Stimulated activated CD4-positive, alpha-beta T cell treated with anti-CD3 and anti-CD28 coated beads, Interleukin-1b, Interleukin-23, amount 100 ng/mL, for 1 hour (primary cell): ENCODE measurements at places on chromosomes 13 and 19.
A peak's percentile ranks its signal among the peaks of the same experiment; 100 is the strongest.

DNA sequence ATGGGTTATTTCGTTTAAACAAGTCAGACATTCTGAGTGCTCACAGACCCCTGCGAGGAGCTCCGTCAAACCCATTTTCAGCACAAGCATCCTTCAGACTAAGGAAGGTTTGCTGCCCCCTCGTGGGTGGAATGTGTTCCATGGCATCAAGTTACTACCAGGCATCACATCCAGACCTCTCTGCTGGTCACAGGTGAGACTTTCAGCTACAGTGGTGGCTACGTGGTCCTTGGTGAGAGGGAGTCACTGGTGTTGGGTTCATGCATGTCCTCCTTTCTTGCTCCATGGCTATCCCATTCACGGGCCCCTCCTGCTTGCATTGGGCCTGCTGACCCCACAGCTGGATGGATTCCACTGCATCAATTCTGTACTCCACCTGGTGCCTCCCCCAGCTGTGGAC is 9.1 kb upstream of the LILRB5 start:
- DNase-seq, result peak; percentile 54

DNA sequence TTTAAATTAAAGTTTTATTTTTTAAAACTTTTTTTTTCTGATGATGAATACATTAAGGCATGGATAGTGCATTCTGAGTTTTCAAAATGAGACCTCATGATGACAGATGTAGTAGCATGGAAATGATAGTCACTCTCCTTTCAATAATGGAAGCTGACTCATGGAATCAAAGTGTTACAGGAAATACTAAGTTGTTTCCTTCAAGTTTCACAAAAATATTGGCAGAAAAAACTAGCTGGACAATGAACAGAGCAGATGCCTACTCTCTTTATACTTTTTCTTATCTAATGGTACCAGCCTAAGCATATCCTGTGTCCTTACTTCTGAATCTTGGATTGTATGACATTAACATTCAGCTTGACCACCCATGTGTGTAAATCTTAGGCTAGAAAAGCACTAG is 1337.3 kb downstream of the PCDH9 start:
- no peak for DNase-seq

GRCh38 chr13:50587115-50587514 is 256.4 kb downstream of the DLEU7 start:
- DNase-seq, result no peak

DNA sequence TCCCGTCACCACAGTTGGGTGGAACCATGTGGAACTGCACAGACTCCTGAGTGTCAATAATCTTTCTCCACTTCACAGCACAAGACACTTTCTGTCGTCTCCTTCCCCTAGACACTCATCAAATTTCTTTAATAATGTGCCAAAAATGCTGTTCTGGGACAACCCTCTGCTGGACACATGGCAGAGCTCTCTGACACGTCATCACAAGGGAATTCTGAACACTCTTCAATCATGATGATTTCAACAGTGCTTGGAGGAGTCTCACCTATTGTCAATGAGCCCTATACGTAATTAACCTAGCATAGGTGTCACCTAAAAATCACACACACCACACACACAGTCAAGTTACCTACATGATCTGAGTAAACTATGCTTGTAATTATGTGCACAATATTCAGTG is 141.3 kb downstream of the STOML3 start:
- no peak for DNase-seq

GRCh38 chr13:29266756-29267733 is 328.4 kb downstream of the SLC7A1 start:
- no peak for DNase-seq

DNA sequence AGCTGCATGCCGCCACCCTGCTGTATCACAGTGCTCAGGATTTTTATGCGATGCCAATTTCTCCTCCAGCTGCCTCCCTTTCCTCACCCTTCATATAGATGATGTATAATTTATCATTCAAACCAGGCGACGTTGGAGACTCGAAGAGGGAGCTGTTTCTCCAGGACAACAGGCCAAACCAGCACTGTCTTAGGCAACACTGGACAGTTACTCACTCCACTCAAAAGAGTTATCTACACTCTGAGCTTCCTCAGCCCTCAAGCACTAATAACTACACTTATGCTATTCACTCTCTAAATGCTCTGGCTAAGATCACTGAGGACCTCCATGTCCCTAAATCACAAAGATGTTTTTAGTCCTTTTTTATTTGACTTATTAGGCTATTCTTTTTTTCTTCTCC is 87.3 kb upstream of the RFC3 start:
- DNase-seq, result no peak

DNA sequence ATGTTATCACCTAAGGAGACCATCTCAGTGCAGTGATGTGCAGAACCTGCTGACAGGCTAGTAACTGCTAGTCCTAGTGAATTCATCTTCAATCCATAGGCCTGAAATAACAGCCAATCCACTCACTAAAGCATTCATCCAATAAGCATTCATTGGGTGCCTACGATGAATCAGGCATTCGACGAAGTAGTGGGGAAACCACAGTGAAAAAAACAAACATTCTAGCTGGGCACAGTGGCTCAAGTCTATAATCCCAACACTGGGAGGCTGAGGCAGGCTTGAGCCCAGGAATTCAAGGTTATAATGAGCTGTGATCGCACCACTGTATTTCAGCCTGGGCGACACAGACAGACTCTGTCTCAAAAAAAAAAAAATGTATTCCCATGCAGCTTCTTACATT is 135.6 kb downstream of the RNF17 start:
- DNase-seq, result no peak

DNA sequence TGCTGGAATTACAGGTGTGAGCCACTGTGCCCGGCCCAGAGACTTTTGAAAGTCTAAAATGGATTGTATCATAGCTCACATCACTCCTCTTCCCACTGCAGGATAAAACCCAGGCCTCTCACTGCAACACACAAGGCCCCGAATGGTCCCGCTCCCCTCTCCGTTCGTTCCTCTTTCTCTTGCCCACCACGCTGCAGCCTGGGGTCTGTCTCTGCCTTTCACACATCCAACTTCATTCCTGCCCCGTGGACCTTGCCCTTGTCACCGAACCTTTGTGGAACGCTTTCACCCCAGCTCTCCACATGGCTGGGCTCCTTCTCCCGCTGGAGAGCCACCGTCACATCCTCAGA is 42.6 kb downstream of the NFIC start:
- DNase-seq, result no peak

DNA sequence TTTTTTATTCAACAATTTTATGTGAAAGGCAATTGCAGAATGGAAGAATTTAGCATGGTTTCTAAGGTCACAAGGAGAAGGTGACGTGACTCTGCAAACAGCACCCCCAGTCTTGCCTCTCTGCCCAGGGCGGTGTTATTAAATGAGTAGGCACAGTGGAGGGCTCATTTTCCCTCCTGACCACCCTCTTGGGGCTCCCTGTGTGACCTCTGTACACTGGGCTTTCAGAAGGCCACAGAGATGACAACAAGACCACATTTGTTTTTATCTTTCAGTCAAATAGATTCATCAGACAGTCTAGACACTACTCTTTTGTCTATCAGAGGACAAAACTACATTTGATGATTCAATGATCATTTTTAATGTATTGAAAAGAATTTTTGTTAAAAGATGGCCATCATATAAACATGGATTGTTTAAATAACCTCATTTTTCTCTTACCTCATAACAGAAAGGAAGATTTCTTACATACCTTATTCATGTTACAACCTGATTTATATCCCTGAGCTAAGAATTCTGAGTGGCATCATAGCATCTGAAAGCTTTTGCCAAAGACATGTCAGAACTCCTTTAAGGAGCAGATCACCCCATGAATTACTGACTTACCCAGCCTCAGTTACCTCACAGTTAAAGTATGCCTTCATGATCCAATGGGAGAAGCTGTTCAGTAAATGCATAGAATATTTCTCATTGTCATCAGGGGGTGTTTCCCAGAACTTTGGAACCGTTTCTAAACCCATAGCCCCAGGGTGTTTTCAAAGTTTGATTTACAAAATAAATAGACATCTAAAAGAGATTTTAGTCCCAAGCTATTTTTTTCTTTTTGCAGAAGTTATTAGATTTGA is 184.0 kb upstream of the RFC3 start:
- DNase-seq, result no peak

DNA sequence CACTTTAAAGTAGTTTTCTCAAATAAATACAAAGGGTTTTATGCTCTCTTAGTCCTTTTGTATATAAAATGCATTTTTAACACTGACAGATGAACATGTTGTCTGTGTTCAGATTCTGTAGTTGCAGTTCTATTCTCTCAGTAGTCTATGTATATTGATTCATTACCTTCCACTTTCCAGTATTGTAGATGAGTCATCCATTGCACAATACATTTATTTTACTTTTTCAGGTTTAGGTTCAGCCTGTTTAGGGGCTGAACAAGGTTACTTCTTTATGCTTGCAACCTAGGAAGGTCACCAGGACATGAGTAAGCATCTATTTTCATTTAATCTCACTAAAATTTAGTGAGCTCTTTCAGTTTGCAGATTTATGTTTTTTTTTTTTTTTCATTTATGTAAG is 173.6 kb downstream of the NALCN start:
- DNase-seq, result no peak

GRCh38 chr13:73492811-73493210 is 434.0 kb downstream of the KLF5 start:
- DNase-seq, result no peak

GRCh38 chr13:106362707-106363106 is 172.8 kb downstream of the EFNB2 start:
- DNase-seq, result no peak

GRCh38 chr13:66895780-66896179 is 334.4 kb downstream of the PCDH9 start:
- DNase-seq, result no peak

DNA sequence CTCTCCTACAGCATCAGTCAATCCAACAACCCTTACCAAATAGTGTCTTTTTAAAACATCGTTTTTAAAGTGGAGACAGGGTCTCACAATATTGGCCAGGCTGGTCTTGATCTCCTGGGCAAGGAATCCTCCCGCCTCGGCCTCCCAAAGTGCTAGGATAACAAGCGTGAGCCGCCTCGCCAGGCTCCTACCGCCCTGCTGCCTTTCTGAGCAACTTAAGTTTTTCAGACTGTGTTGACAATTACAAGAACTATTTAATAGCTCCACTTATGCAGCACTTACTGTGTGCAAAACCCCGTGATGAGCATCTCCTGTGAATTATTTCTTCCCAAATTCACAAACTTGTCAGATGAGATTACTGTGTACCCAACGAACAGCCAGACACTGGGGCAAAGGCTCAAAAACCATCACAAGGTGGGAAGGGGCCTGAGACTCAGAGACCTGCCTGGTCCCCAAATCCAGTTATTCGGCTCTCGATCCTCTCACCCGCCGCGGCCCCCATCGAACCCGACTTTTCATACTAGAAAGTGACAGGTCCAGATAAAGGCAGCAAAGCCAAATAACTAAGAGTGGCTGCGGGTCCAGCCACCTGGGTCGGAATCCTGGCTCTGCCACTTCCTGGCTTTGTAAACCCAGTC is 581 bp downstream of the RPL18 start:
- no peak for DNase-seq

DNA sequence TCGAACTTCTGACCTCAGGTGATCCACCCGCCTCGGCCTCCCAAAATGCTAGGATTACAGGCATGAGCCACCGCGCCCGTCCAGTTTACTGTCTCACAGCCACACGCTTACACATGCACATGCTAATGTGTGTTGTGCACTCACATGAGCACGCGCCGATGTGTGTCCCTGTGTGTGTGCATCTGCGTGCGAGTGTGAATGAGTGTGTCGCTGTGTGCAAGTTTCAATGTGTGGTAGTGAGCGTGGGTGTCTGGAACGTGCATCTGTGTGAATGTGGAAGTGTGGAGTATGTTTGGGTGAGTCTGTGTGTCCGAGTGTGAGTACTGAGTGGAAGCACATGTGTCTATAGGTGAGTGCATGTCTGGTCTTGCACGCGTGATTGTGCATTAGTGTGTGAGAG is 4.2 kb downstream of the MAST1 start:
- DNase-seq, result no peak

DNA sequence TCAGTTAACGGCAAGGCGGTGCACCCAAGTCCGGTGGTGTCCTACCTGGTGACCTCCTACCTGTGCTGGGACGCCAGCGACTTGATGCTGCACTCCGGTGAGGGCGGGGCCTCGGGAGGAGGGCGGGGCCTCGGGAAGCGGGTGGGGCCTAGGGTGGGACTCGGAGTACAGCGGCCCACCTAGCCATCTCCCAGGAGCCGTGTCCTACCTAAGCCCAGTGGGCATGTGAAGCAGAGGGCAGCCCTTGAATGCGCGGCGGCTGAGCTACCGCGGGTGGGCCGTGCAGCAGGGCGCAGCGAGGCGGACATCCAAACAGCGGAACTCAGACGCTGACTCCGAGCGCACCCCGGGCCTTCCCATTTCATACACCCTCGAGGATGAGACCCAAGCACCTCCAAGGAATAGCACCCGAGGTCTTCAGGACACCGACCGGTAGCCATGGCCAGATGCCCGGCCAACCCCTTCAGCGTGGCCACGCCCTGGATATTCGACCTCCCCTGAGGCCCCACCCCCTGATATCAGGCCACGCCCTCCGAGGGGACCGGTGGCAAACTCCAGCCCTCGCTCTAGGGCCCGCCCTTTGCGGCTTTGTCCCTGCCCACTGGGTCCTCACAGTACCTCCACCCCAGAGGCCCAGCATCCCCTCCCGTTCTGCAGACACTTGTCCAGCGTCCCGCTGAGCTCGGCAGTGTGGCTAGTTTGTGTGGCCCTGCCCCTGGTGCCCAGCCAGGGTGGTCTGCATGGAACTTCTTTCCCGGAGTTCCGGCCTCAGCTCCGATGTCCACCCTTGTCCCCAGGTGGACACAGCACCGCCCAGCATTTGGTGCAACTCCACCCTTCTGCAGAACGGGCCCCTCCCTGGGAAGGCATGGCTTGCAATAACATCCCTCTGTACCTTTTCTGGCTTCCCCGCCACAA is 5.4 kb downstream of the KLK1 start:
- DNase-seq, result no peak

GRCh38 chr13:70310396-70311119 is 202.3 kb upstream of the KLHL1 start:
- DNase-seq, result no peak

DNA sequence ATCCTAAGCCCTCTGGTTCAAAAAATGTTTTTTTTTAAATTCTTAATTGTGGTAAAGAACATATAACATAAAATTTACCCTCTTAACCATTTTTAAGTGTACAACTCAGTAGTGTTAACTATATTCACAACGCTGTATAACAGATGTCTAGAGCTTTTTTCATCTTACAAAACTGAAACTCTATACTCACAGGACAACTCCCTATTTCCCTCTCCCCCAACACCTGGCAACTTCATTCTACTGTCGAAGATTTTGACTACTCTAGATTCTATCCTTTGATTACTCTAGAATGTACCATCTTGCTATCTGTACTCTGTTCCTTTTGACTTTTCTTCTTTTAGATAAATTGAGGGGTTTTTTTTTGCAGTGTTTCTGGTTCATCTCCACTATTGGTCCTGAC is 200.4 kb downstream of the KLF12 start:
- no peak for DNase-seq

- no peak for DNase-seq
These were observed 9.9 kb downstream of the KLHL26 start for GRCh38 chr19:18646535-18647370.

DNA sequence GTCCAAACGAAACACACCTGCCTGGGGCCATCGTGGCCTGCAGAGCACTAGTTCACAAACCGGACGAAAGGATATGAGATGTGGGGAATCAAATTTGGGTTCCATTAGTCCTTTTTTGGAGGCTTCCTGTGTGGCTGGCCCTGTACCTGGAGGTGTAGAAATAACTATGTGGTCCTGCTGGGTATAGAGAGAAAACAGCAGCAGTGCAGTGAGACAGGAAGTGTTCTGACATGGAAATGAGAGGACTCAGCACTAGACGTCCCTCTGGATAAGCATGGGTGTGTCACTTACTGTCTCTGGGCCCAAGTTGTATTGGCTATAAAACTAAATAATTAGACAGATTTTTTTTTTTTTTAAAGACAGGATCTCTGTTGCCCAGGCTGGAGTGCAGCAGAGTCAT is 12.3 kb downstream of the KDELR1 start:
- DNase-seq, result no peak
